ENCODE measurements at places on chromosomes 7 and 10.
A peak's percentile ranks its signal among the peaks of the same experiment; 100 is the strongest.

- DNase-seq: no peak
Observed at GRCh38 chr7:139850906-139851305, 21.8 kb downstream of the TBXAS1 start.

GRCh38 chr7:130151591-130152492 lies 53.4 kb downstream of the TMEM209 start:
- DNase-seq: no peak

GRCh38 chr7:121547544-121548092 lies 151.5 kb upstream of the FAM3C start:
- peak; percentile 30 for DNase-seq

DNA sequence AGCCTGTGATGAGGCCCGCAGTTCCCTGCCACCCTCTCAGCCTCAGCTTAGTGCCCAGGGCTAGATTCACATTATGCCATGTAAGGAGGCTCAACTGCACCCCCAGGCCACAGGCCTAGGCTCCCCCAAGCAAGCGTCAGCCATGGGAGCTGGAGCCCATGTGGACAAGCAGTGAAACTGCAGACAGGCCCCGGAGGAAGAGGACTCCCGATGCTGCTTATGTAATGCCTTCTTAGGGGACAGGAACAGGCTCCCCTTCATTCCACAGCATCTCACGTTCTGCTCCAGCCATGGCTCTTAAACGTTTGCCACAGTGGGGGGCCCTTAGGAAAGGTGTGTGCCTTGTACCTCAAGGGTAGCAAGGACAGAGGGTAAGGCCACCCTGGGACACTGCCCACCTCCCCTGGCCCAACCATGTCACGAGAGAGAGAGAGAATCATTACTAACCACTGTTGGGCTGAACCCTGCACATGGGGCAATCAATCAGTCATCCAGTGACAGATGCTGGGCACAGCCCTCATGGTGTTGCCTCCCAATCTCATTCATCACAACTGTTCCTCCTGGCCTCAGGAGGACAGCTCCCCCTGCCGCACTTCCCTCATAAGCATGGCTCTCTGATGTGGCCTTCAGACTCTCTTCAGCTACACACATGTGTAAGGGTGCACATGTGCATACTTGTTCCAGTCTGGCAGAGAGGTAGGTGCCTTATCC lies 263.0 kb downstream of the GRID1 start:
- no peak for DNase-seq

DNA sequence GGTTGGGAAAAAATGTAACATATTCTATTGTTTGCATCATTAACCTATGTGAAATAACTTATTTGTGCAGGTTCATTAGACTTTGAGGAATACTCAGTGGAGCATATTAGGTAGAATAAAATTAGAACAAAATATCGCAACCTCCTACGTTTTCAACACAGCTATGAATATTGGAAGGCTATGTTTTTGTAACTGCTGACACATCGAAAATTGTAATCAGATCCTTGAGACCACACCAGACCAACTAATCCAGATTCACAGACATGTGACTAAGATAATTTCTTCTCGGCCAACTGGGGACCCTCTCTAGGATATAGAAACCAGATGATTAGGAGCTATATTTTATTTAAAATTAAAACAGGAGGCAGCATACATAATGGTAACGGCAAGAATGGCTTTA lies 77.5 kb upstream of the VWC2 start:
- no peak for DNase-seq

GRCh38 chr10:110817614-110818013 lies 54.1 kb upstream of the PDCD4 start:
- no peak for DNase-seq

GRCh38 chr10:62707810-62708209 lies 96.7 kb upstream of the ADO start:
- no peak for DNase-seq

GRCh38 chr7:151383638-151384351 lies 26.0 kb downstream of the WDR86 start:
- no peak for DNase-seq

GRCh38 chr10:75705426-75705825 lies 274.0 kb downstream of the LRMDA start:
- DNase-seq: no peak

- DNase-seq: peak; percentile 84
Observed at GRCh38 chr10:77478247-77478961, 159.2 kb downstream of the KCNMA1 start.

GRCh38 chr10:129968020-129968852 lies 4.2 kb upstream of the EBF3 start:
- DNase-seq: no peak

Measured in skeletal muscle cell (primary cell).